ENCODE measurements at places on chromosomes 7 and 10.

DNA sequence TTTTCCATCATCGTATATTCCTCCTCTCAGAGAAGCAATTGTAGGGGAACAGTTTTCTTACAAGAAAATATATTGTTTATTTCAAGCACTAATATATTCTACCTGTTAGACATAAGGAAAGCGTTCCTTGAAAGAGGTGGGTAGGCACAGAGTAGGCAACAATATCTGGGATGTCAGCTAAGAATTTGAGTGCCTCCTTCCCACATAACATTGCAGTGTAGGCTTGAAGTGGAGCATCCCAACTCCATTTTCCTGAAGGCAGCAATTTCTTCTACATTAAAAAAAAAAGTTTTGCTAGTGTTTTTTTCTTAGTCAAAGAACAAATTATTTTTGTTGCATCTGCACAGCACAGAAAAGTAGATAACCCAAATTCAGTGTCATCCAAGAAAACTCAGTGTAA, 20.8 kb downstream of the BCAP29 start:
- no peak for DNase-seq

DNA sequence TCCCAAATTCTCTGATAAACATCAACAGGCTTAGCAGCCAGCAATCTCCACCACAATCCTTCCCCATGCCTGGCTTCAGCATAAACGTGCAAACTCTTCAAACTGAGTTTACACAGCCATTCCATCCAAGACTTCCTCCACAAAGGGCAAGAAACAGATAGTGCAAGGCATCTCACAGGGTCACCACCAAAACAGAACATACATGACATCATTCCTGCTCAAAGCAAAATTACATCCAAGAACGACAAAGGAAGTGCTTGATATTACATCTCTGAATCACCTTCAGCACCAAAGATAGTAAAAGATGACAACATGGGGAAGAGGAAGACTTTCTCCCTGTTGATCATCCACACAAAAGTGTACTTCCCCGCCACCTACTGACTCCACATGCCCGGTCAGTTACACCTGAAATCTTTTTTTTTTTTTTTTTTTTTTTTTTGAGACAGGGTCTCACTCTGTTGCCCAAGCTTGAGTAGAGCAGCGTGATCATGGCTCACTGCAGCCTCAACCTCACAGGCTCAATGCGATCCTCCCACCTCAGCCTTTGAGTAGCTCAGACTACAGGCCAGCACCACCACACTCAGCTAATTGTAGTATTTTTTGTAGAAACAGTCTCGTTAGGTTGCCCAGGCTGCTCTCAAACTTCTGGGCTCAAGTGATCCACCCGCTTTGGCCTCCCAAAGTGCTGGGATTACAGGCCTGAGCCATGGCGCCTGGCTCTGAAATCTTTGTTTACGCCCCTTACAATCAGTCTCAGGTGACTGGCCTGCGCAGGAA, 127.5 kb downstream of the PARD3 start:
- no peak for DNase-seq

GRCh38 chr7:2617325-2617905, 14.4 kb upstream of the TTYH3 start:
- no peak for DNase-seq

DNA sequence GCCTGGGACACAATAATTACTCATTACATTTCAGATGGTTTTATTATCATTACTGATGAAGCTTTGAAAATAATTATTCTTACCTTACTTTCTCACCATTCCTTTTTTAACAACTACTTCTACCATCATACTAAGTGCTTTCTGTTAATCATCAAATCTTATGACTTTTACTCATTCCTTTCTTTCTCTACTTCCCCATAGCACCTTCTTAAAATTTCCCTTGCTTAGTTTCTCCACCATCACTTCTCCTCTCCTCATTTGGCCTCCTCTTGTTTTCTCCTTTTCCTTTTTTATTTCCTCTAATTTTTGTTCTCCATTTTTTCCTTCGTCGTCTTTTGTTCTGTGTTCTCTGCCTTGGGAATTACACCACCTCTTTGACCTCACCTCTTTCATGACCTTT, 303.2 kb upstream of the KAT6B start:
- no peak for DNase-seq

- no peak for DNase-seq
Measured at GRCh38 chr7:87784424-87784823, 91.7 kb downstream of the SLC25A40 start.

DNA sequence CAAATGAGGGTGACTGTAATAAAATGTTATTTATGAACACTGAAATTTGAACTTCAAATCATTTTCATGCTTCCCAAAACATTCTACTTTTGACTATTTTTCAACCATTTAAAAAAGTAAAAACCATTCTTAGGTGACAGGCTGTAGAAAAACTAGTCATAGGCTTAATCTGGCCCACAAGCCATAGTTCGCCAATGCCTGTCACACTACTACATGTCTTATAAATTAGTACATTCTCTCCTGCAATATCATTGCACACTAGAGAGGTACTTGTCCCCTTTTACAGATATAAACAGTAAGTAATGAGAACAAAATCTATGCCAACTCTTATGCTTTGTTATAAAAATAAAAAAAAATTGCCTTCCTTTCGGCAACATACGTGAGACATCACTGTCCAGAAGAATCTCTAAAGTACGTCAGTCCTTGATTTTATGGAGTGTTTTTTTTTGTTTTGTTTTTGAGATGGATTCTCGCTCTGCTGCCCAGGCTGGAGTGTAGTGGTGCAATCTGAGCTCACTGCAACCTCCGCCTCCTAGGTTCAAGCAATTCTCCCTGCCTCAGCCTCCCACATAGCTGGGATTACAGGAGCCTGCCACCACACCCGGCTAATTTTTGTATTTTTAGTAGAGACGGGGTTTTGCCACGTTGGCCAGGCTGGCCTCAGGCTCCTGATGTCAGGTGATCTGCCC, 23.2 kb downstream of the UPF2 start:
- no peak for DNase-seq

- no peak for DNase-seq
Measured at GRCh38 chr7:21407796-21408480, 19.9 kb upstream of the SP4 start.

DNA sequence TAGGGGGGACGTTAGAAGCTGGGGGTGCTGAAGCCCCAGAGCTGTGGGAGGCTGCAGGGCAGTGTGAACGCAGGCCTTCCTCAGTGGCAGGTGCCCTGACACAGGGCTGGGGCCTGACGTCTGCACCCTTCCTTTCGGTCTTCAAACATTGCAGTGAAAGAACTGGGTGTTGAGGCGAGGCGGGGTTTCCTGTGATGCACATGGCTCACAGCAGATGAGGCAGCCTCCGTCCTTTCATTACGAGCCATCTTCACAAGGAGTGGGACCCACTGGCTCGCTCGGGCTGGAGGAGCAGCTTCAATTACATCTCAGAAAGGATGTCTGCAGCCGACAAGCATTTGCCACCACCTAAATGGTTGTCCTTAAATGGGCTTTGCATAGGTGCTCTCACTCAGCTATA, 180.3 kb upstream of the SHH start:
- no peak for DNase-seq

DNA sequence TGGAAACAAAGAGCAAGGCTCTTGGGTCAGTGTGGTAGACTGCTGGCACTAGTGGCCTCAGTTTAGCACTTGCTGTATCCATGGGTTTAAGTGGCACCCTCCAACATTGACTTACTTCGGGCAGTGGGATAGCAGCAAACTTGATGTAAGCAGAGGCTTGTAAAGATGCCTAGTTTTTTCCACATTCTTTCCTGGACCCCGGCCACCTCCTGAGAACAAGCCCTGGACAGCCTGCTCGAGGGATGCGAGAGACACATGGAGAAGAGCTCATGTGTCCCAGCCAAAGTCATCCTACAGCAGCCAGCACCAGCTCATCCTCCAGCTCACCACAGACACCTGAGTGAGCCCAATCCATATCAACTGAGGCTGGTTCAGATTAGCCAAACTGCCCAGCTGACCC, 142.7 kb upstream of the PCBD1 start:
- DNase-seq: no peak

DNA sequence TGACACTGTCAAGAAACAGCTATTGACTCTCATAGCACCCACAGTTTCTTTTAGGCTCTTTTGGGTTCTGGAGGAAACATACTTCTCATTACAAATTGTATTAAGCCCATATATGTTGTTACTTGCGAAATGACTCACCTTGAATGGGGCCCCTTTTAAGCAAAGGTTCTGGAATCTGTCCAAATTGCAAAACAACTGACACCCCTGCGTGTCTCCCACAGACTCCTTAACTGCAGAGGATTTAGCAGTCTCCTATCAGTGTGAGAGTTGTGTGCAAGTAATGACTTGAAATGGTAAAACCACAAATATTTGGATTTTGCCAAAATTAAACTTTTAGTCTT, 192.3 kb downstream of the DNAJC1 start:
- DNase-seq: no peak

DNA sequence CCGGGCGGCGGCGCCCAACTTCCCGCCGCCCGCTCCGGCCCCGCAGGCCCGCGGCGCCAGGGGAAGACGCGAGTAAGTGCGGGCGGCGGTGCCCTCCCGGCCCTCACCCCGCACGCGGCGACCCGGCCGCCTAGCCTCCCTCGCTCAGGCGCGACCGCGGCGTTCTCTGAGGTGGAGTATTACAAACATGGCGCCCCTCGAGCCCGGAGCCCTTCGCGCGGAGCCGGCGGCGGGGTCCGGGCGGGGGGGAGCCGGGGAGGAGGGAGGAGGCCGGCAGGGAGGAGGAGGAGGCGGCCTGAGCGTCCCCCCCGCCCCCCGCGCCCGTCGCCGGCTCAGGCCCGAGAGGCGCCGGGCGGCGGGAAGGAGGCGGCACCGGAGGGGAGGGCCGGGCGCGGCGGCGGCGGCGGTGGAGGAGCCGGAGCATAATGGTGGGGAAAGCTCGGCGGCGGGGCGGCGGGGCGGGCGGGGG, at the start of gene ZMYND11:
ZMYND11 (plus strand) TSS at position 324 of the 469 bp plus-strand sequence. CDS start 44,558 bp downstream, outside the sequence.
- no peak for DNase-seq

DNA sequence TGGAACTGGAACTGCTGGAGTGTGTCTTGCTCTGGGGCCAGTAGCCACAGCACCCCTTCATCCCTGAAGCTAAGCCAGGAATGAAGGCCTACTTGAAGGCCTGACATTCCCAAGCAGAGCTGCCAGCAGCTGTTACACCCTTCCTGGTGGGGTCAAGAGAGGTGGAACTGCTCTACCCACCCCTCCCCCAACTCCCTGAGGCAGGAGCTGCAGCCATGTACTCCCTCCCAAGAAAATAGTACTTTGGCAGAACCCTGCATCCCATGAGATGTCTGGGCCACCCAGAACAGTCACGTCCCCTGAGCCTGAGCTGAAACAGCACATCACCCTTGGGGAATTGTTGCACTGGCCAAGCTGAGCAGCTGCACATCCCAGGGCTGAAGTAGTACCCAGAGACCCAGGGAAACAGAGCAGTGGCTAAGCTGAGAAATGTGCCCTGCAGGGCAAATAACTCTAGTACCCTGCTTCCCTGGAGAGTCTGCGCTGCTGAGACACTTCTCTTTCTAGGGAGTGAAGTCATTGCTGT, 63.4 kb upstream of the PLA2G12B start:
- DNase-seq: no peak

- DNase-seq: no peak
Measured at GRCh38 chr10:127580822-127581221, 31.7 kb downstream of the NPS start.

GRCh38 chr10:3235395-3235794, 62.8 kb upstream of the PITRM1 start:
- DNase-seq: no peak

DNA sequence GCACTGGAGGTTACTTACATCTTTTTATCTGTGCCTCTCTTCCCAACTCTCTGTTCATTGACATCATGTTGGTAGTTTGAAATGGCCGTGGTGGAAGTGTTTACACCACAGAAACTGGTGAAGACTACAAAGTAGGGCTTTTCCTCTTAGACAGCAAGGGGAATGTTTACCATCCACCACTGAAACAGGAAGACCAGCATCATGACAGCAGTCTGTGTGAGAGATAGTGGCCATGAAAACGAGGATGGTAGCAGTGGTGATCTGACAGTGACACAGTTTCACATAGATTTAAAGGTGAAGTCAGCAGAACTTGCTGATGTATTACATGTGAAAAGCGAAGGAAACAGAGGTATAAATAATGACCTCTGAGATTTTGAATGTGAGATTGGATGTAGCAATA, 115.7 kb downstream of the CCDC71L start:
- no peak for DNase-seq

GRCh38 chr10:127024685-127025435, 119.6 kb downstream of the DOCK1 start:
- DNase-seq: no peak

DNA sequence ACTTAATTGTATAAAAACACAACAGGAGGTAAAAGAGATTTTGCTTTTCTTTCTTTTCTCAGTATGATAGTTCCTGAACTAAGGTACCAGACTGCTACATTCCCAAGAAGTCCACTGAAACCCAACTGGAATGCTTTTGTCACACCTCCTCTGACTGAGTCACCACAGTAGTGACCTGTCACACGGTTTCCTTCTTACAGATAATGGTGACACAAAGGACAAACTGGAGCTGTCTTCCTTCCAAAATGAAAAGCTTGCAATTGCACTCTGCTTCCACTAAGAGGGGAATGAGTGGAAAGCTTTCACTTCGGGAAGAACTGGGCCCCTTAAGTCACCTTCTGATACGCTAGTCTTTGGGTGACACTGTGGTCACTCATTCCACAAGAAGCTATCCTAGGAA, 122.2 kb downstream of the KMT2E start:
- no peak for DNase-seq

DNA sequence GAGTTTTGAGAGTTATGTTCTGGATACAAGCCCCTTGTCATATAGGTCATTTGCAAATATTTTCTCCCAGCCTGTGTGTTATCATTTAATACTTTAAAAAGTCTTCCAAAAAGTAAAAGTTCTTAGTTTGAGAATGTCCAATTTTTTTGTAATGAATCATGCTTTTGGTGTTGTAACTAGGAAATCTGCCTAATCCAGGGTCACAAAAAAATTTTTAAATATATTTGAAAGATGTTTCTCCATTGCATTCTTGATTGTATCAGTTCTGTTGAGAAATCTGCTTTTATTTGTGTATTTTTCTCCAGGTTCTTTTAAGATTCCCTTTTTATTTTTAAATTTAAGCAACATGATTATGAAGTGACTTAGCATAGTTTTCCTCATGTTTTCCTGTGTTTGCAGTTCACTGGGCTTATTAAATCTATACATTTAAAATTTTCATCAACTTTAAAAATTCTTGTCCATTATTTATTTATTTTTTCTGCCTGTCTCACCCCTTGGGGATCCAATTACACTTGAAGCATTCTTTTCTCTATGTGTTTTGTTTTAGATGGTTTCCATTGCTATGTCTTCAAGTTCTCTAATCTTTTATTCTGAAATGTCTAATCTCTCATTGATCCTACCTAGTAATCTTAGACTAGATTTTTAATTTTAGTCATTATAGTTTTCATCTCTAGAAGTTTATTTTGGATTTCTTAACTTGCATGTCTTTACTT, 47.0 kb downstream of the CCDC71L start:
- no peak for DNase-seq

DNA sequence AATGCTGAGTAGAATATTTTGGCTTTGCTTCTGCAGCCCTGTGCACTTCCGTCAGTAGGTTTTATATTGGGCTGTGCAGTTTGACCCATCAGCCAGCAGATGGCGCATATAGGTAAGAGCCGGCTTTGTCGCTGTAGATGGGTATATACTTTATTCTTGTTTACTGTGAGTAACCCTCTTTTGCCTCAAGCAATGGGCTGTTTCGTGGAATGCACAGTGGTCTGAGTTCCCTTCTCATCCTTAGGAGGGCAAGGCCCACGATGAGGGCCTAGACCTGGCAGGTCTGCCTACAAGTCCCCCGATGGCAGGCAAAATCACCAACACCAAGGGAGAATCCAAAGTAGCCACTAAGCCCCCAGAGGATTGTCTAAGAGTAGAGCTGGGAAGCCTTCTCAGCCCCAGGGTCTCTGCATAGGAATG, 1002.9 kb upstream of the KCND2 start:
- no peak for DNase-seq

Measured in GF-D8 (cell line).